NCI-H460 (cell line): ENCODE measurements at places on chromosomes 4 and X.

GRCh38 chrX:35919536-35920309, at the start of gene CFAP47:
CFAP47 (plus strand) TSS chrX:35919734; CDS start chrX:35919800, 66 bp downstream.
- peak; percentile 36 for DNase-seq

DNA sequence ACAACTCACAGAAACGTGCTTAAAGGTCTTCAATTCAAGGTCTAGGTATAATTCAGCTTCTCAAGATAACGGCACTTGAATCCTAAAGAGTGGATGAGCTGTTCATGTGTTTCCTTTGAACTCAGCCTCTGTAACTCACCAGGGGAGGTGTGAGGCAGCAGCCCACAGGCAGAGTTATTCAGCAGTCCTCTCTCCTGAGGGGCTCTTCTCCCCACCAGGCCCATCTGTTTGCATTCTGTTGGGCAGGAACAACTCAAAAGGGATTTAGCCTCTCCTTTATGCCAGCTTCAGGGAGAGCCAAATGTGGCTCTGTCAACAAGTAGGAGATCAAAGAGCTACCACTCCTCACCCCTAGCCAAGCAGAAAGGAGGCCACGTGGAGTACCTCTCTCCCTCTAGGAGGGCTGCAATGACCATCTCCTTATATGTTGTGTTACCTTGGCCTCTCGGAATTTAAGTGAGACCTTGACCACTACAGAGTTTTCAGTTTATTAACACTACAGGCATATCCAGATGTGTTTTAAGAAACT, 151.2 kb downstream of the SPATA18 start:
- DNase-seq: no peak

DNA sequence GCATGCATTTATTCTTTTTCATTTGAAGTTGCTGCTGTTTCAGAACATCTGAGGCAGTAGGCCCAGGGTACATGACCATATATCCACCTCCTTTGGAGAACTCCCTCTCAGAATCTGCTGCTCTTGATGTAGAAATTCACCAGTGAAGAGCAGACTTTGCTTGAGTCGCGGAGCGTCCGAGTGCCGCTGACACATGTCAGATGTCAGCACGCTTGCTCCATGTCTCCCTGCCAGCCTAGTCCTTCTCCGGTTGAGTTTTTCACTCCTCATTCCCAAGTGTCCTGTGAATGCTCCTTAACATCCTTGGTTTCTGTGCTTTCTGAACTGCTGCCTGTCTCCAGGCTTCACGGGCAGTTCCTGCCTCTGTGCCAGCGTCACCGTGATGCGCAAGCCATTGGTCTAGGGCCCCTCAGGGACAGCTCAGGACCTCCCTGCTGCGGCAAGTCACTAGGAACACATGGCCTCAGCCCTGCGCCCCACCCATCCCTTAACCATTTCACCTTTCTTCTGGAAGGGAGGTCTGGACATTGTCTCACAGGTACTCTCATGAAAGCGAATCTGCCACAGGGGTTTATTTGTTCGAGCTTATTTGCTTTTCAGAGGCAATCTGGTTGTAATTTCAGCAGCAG, 93.1 kb upstream of the RBPJ start:
- DNase-seq: no peak

DNA sequence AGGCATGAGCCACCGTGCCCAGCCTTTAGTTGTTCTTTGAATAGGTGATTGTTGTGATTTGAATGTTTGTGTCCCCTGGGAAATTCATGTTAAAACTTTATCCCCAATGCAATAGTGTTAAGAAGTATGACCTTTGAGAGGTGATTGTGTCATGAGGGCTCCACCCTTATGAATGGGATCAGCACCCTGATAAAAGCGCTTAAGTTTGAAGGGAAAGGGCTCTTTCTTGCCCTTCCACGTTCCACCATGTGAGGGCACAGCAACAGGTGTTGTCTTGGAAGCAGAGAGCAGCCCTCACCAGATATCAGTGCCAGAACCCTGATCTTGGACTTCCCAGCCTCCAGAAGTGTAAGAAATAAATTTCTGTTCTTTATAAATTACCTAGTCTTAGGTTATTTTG, 33.7 kb upstream of the RP2 start:
- peak; percentile 17 for DNase-seq

GRCh38 chr4:173924561-173924960, 358.9 kb downstream of the FBXO8 start:
- no peak for DNase-seq

DNA sequence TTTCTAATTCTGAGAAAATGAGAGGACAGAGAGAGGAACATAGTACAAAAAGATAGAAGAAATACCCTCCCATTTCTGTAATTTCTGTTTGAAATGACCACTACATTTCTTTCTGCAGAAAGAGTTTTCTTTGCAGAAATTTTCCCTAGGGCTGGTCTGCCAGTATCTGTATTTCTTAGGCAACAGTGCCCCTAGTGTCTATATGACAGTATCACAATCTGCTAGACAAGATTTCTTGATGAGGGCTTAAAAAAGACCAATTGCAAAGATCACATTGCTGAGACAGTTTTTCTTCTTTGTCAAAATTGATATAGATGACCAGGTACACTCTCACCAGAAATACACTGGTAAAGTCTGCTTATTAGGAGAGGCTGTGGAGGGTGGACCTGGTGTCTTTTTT, 81.0 kb upstream of the ZDHHC15 start:
- peak; percentile 14 for DNase-seq

DNA sequence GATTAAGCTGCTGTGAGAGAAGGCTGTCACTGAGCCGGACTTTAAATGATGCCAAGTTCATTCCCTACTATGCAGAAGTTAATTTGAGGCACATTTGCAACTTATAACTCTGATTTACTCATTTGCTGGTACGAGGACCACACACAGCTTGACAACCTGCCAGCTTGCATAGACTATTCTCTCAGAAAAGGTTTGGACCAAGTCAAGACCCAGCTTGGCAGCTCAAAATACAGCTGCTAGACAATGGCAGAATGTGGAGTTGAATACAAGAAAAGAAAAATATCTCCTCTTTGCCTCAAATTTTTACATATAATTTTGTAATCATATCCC, 338.9 kb downstream of the DHX15 start:
- DNase-seq: no peak

DNA sequence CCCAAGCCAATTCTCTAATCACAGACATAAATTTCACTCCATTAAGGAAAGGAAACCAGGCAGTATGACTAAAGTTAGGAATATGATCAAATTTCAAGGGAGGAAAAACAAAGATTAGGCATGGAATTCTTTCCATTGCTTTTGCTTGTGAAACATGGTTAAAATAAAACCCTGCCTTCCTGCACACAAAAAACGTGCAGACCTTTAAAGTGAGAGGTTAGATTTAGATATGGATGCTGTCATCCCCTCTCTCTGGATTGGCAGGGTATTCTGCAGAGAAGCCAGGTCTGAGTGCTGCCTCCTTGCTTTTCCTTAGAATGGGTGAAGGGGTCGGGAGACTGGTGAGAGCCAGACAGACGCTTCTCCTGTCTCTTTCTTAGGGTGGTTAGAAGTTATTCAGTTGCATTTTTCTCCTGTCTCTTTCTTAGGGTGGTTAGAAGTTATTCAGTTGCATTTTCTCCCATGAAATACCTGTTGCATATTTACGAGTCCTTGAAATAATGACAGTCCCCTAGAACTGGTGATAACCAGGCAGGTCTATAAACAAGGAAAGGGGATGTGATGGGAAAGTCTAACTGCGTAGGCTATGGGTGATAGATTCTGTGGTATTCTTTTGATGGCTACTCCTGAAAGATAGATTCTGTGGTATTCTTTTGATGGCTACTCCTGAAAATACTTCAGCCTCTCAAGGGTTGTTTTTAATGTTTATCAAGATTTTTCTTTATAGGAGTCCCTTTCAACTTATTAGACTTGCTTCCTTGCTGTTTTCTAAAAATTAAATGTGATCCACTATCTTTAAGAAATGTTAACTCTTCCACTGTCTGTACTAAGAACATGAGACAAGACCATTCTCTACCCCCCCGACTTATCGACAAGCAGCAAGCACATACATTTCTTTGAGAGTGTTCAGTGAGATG, 163.6 kb downstream of the SPRY1 start:
- no peak for DNase-seq
